Immature natural killer cell (primary cell): ENCODE measurements at places on chromosomes 6 and 20.

GRCh38 chr6:114151064-114151690 is 180.2 kb upstream of the HDAC2 start:
- DNase-seq, result no peak

DNA sequence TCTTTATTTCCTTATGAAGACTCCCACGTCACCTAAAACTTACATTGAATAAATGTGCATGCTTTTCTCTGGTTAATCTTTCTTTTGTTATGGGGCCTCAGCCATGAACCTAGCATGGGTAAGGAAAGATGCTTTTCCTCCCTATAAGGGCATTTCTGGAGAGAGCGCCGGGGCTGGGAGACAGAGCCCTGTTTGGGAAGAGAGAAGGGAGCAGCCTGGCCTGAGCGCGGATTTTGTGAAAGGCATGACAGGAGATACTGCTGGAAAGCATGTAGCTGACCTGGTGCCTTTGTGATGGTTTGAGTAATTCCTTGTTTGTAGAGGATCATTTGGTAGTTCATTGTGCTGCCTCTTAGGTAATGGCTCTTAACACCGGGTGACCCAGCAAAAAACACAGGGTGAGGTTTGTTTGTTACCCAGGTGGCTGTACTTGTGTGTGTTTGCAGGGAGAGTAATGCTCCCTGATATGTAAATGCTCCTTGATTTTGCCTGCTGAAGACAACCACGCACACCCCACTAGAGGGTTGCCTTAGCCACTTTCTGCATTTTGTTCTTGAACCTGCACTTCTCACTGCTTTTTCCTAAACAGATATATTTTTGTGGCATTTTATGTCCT is 59.2 kb downstream of the ANKRD6 start:
- no peak for DNase-seq

DNA sequence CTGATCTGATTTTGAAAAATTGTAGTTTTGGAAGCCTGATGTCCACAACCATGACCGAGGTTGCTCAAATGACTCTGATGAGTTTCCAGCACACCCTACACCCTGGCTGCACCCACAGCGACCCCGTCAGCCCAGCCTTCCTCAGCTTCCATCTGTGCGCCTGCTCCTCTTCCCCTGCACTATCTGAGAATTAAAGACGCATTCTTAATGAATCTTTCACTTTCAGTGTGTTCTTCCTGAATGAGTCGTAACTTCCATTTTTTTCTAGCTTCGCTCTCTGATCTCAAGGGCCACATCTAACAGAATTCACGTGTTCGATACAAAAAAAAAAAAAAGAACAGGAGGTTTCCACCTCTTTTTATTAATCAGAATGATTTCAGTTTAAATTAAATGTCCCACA is 21.3 kb upstream of the RREB1 start:
- DNase-seq, result peak; percentile 29

- DNase-seq, result no peak
Measured at GRCh38 chr6:159595173-159595572, 97.9 kb downstream of the SOD2 start.

GRCh38 chr6:160730911-160731310 is 28.9 kb downstream of the PLG start:
- DNase-seq, result no peak

DNA sequence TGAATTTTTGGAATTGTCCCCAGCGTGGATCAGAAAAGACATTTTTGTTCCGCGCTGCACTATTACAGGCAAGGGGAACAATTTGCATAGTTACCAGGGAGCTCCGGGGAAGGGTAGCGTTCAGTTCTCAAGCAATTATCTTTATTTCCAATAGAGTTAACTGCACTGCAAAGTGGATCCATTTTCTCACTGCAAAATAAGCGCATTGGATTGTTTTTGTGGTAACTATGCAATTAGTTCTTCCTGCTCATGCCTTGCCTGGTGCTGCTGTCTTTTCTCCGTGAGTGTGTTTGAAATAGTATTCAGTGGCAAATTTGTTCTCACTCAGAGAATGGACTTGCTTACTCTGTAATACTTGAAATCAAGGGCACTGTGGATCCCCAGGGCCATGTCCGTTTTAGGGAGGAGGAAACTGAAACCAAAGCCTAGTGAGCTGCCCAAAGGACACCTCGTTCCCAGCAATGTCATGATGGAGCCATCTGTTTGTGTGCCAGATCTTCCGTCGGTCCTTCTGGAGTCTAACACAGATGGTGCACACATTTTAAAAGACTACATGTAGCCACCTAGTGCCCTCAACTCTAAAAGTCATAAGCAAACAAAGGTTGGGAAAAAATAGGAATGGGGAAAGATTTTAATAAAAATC is 7.4 kb upstream of the PCK1 start:
- DNase-seq, result no peak

GRCh38 chr6:68240726-68241125 is 394.4 kb upstream of the ADGRB3 start:
- no peak for DNase-seq

DNA sequence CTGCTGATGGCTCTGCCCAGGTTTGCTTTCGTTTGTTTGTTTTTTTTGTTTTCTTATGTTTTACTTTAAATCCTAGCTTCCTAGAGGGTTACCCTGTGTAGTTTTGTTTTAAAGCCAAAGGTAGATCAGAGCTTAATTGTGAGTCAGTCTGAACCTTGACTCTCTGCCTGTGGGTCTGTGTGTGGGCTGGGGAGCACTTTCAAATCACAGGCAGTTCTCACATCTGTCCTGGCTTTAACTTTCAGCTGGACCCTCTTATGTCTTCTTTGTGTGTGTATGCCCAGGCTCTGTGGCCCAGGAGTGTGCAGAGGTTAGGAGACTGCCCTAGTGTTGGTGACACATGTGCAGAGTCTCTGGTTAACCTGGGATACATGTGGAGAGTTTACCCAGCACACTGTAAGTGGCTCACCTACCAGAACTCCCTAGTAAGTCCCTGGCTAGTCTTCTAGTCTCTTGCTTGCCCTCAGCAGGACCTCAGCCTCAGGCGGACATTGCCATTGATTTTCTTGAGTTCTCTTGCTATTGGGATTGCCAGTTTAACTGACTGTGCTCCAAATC is 19.0 kb downstream of the HIVEP1 start:
- DNase-seq, result no peak

GRCh38 chr20:11193241-11193640 is 519.4 kb upstream of the JAG1 start:
- no peak for DNase-seq

GRCh38 chr20:7748624-7749023 is 191.6 kb downstream of the HAO1 start:
- DNase-seq, result no peak

- DNase-seq, result no peak
Measured at GRCh38 chr20:4504814-4505213, 216.9 kb upstream of the PRND start.

- no peak for DNase-seq
Measured at GRCh38 chr6:53912661-53913060, 117.9 kb downstream of the LRRC1 start.

DNA sequence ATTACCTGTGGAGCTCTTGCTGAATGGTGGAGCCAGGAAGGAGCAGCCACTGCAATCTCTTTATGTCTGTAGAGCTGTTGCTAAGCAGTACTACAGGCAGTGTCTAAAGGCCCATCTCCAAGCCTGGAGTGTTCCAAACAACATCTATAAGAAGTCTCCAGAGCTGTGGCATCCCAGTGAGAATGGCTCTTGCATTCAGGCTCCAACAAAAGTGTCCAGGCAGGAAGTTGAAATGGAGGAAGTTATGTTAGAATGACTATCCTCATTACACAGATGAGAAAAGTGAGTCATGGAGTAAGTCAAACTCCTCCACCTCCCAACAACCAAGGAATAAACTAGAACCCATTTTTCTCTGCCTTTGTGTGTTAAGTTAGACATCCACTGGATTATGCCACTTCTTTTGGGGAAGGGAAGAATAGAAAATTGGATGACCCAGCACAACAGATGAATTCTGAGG is 288.5 kb upstream of the STXBP5 start:
- no peak for DNase-seq

DNA sequence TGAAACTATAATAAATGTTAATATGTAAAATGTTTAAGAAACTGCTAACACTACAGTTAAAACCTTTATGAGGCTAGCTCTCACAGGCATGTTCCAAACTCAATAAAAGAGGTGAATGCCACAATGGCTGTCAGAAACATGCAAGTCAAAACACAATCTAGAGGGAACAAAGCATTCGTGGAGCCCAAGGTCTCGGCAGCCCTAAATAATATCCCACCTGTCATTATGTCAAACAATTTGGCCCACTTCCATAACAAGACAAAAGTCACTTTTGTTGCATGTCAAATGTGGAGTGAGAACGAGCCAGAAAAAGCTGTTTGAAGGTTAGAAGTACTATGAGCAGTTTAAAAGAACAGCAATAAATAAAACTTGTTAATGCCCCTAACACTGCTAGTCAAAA is 181.9 kb downstream of the GMDS start:
- no peak for DNase-seq

DNA sequence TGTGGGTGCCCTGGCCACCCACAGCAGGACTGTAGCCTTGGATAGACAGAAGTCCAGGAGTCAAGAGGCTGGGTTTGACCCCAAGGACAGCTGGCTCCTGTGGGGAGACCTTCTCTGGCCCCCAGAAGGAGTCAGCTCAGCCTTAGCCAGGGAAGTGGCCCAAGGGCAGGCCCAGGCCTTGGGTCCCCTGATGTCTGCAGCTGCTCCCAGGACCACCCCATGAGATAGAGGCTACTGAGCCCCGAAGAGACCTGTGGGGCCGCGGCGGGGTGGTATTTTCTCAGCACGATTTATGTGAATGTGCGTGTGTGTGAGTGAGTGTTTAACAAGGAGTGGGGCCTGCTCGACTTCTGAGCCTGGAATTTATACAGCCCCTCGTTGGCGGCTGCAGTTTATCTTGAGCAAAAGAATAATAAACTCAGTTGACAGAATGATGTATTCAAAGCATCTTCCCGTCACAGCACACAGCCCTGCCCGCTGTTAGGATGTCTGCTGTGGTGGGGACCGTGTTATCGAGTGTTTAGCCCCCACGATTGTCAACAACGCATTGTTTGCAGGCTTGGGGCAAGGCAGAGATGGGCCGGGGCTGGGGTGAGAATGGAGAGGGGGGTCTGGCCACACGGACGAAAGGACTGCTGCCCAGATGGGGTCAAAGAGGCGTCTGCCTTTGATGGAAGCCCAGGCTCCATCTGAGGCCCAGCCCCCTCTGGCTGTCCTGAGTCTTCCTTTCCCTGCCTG is 163.3 kb downstream of the VEGFA start:
- DNase-seq, result no peak

DNA sequence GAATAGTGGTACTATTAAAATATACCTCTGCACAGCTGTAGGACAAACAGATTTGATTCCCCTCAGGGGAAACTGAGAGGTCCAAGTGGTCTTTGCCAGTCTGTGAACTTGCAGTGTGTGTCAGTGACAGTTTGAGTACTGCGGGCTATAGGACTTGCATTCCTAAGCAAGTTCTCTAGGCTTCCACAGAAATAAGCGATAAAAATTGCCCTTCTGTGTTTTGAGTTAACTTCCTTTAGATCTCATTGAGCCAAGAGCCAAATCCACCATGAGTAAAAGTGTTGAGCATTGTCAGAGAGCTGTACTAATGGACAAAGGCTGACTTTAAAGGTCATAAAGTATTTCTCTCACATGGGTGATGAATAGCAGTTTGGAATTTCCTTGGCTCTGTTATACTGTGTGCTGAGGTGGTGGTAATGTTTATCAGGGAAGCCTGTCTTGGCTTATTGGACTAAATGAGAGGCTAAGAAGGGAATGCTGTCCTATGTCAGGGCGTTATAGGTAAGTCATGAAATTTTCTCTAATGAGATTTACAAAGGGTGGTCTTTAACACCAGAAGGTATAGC is 122.6 kb upstream of the MAP3K7 start:
- no peak for DNase-seq

DNA sequence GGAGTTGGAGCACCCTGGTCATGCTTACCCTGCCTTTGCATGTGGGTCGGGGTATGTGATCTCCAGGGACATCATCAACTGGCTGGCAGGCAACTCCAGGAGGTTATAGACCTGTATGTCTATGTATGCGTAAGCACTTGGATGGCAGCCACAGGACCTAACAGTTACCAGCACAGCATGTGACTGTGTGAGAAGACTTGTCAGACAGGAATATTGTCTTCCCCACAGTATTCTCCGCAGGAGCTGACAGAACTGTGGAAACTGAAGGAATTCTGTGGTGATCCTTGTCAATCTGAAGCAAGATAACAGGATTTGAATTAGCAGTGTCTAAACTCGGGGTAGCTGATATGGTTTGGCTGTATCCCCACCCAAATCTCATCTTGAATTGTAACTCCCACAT is 59.2 kb downstream of the TMEM244 start:
- DNase-seq, result no peak

- no peak for DNase-seq
Measured at GRCh38 chr20:20333866-20334265, 34.0 kb upstream of the INSM1 start.

DNA sequence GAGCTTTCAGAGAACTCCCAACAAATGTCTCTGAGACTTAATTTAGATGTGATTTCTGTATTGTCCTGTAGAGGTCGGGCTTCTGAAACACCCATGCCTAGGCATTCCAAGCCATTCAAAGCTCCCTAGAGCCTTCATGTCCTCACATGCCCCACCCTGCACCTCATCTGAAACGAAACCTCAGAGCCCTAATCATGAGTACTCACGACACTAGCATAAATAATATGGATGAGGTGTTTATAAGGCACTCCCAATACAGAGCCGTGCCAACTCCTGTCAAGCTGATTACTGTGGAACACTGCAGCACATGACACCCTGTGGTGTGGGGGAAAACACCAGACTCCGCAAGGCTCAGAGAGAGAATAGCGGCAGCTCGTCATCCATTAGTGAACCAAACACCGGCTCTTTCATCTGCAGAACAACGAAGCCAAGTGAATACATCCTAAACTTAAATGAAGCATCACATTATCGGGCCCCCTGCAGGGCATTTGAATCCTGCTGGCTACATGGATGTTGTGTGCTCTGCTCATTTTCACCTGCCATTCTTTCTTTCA is 83.8 kb downstream of the FNDC1 start:
- no peak for DNase-seq

- no peak for DNase-seq
Measured at GRCh38 chr20:23298926-23299672, 51.5 kb upstream of the NXT1 start.
